ENCODE measurements at places on chromosomes 5 and 9. TPM values are rescaled to one million over a fixed set of nuclear protein-coding genes. Genes with fewer than 3 reads are reported as not detected.

- no peak for DNase-seq
These were observed 132.7 kb downstream of the GNAQ start for GRCh38 chr9:77898864-77899263.

The ARSI gene
- 0.23 TPM for total RNA-seq

The TDRD7 gene
- total RNA-seq: 13.0 TPM

DNA sequence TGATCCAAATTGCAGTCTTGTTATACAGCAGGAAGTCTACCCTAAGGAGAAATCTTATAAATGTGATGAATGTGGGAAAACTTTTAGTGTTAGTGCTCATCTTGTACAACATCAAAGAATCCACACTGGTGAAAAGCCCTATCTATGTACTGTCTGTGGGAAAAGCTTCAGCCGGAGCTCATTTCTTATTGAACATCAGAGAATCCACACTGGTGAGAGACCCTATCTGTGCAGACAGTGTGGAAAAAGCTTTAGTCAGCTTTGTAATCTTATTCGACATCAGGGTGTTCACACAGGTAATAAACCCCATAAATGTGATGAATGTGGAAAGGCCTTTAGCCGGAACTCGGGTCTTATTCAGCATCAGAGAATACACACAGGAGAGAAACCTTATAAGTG is 10.4 kb downstream of the ZNF189 start:
- DNase-seq: no peak

DNA sequence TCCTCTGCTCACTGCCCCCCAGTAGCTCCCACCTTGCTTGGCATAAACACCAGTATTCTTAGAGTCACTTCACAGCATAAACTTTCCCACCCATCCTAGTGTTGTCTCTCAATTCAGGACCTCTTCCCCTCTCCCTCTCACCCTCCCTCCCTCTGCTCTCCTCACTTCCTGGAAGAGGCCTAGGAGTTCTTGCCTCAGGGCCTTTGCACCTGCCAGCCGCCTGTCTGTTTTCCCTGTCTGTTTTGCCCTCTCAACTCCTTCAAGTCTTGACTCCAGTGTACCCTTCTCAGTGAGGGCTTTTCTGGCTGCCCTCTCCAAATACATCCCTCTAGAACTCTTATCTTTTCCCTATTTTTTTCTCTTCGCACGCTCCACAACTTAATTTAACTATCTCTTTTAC is 86.2 kb downstream of the ENTREP1 start:
- no peak for DNase-seq

DNA sequence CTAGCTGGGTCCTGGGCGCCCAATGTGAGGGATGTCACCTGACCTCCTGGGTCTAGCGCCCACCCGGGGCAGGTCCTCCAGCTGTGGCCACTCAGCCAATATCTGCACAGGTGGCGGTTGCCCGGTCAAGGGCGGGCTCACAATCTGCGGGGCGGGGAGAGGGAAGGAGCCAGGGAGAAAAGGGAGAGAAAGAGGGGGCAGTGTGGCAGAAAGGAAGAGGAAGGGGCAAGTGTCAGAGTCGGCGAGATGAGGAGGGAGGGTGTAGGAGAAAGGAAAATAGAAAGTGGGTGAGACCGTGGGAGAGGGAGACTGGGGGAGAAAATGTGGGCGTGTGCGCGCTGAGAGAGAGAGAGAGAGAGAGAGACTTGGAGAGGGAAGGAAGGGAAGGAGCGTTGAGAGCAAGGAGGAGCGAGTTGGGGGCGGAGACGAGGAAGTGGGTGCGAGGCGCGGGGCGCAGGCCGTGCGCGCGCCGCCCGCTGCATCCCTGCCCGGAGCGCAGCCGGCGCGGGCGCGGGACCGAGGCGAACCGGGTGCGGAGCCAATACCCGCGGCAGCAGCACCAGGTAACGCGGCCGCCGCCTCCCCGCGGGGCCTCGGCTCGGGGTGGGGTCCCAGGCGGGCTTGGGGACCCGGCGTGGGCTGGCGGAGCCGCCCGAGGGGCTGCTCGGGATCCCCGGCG is at the start of gene HRH2:
HRH2 (plus strand) TSS at position 479 of the 679 bp plus-strand sequence. CDS start 25,163 bp downstream, outside the sequence.
- no peak for DNase-seq

DNA sequence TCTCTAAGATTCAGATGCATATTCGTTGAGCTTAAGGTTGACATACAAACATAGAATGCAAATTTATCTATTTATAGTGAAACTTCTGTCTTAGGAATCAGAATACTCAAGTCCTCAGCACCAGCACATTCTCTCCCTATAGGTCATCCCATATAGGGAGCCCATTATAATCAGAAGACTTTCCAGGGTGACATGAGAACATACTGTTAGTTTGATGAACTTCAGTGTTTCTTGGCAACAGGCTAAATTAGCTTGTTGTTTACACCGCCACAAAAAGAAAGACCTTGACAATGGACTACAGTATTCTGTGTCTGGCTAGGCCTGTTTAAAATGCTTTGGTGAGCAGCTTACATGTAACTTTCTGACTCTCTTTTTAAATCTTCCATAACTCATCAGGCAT is 104.2 kb downstream of the TAF11L14 start:
- DNase-seq: no peak

The SPINK13 gene
- not detected for total RNA-seq

DNA sequence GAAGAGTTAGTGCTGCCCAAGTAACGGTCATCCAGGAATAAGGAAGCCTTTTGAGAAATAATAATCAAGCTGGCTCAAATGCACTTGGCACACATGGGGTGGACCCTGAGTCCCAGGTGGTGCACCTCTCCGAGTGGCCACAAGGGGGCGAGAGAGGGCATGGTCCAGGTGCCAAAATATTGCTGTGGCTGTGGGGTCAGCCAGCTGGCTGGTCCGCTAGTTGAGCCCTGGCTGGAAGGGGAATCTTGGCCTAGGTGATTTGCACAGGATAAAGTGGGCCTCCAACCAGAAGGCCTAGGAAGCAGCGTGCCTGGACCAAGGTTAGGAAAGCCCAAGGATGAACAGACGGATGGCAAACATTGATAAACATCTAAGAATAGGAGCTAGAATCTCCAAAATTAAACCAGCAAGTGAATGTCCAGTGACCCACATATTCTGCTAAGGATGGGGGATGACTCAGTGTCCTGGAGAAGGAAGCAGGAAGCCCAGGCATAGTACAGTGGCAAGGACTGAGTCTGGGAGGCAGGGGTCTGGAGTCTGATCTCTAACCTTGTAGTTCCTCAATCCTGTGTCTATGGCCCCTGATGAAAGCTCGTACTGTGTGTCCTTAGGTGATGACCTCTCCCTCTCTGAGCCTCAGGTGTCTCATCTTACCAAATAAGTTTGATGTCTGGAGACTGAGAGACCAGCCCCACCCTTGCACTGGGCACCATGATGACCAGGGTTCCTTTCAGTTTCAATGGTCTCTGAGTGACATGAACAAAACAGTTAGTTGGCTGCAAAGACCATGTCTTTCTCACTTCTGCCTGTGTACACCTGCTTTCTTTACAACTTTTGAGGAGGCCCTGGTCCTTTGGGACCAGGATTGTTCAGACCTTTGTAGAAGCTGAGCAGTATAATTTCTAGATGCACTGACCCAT is 19.2 kb upstream of the SHB start:
- DNase-seq: peak; percentile 67

The IFNB1 gene
- total RNA-seq: not detected

GRCh38 chr9:17631396-17631795 is 52.5 kb downstream of the SH3GL2 start:
- DNase-seq: no peak

DNA sequence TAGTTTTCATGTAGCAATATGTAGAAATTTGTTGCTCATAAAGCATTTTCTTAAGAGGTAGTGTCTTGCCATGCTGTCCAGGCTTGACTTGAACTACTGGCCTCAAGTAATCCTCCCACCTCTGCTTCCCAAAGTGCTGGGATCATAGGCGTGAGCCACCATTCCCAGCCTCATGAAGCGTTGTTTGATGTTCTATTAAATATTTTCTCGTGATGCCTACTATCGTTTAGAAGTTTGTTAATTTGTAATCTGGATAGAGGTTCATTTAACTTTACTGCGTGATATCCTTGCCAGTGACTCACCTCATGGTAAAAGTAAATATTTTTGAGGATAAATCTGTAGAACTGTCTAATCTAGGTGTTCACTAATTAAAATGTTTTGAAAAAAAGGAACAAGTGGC is 82.6 kb downstream of the VCAN start:
- DNase-seq: no peak

- DNase-seq: peak; percentile 18
These were observed 64.6 kb downstream of the PSMB7 start for GRCh38 chr9:124350494-124351263.

The PLCXD3 gene
- 57.8 TPM for total RNA-seq

GRCh38 chr9:90808890-90809685 is 7.5 kb downstream of the SYK start:
- DNase-seq: no peak

DNA sequence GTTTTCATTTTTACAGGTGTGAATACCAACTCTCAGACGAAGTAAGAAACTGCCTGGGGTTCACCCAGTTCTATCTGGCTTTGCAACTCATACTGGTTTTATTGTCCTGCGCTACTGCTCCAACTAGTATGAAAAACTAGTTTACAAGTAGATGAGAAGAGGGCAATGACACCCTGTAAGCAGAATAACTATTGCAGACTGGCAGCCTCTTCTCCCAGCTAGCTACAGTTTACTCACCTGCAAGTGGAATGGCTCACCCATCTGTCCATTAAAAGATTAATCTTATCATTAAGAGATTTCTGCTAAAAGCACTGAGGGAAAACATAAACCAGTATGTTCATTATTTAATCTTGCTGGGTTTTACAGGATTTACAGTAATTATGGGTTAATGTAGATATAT is 113.4 kb downstream of the FRMD3 start:
- DNase-seq: no peak

The FXN gene
- total RNA-seq: 21.9 TPM

GRCh38 chr5:146877783-146878475 is 628 bp downstream of the PPP2R2B start:
- no peak for DNase-seq

The FBN2 gene
- total RNA-seq: 1.7 TPM

GRCh38 chr5:151104795-151105194 is 24.0 kb upstream of the TNIP1 start:
- peak; percentile 74 for DNase-seq

The RAD23B gene
- total RNA-seq: 89.5 TPM

DNA sequence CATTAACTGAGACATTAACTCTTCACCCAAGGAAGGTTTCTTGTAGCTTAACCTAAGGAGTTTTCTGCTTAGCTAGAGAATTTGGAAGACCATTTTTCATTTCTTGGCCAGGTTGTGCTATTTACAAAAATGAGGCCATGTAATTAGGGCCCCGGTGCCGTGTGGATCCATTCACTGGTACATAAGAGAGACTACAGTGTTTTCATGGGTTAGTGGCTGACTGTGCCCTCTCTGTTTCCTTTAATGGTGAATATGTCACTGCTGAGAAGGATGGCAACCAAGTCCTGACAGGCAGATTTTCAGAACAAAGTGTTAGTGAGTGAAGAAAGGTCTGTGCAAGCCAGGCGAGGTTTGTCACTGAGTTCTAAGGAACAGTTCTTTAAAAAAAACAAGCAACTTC is 15.4 kb downstream of the MEGF10 start:
- DNase-seq: no peak

DNA sequence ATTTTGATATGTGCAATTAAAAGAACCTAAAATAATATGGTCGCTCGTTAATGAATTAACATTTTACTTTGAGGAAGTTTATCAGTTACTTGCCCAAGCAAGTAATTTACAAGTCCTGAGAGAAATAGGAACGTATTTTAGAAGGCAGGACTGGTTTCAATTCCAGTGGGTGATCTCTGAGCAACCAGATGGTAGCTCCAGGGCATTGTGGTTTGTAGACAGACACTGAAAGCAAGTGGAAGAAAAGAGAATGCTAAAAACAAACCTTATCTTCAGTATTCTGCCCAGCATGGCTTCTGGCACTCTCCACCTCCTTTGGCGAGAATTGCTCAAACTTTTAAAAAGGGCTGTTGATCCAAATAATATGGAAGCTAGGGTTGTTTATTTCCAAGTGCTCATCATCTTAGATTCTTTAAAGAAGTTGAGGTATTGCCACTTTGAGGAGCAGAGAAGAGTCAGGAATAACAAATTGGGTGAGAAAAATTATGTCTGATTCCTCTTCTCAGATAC is 31.8 kb upstream of the ERAP2 start:
- no peak for DNase-seq

- DNase-seq: no peak
These were observed 53.2 kb upstream of the C5orf58 start for GRCh38 chr5:170179626-170180025.

The NMUR2 gene
- total RNA-seq: 0.15 TPM

DNA sequence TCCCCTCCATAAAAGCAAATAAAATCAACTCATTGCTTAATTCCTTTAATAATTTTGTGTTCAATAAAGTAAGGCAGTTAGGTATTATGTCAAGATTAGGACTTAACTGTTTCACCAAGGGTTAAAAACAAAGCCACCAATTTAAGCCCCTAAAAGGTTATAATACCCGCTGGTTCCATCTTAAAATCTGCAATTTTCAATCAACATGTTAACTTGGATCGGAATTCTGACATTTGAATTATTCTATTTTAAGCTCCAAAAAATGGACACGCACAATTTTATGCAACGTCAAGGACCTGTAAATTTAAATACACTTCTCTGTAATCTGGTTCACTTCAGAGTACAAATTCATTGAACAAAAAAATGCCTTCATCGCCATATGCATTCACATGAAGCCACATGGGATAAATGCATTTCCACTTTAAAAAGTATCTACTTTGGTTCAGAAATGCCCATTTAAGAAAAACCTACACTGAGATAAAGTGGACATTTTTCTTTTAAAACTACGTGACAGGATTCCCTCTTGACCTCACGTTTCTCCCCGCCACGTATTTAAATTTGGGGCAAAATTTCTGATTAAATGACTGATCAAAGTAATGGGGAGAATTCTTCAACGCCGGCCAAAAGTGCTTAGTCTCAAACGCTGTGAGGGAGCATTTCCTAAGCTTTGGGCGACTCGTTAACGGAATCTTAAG is 721 bp downstream of the GIN1 start:
- DNase-seq: no peak

- DNase-seq: no peak
These were observed 625 bp upstream of the OLFM1 start for GRCh38 chr9:135086597-135087488.

DNA sequence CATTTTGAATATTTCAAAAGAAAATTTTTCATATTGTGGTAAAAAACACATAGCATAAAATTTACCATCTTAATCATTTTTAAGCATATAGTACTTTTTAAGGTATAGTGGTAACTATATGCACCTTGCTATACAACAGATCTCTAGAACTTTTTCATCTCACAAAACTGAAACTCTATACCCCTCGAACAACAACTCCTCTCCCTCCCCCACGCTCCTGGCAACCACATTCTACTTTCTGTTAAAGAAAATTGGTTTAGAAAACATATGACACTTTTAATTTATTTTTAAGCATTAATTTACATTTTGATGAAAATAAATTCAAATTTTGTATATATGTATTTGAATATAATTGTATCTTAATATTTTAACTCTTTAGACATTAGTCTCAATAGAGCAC is 147.2 kb upstream of the EFNA5 start:
- DNase-seq: no peak
